ENCODE measurements at places on chromosomes 16 and 17. TPM values are rescaled to one million over a fixed set of nuclear protein-coding genes. Genes with fewer than 3 reads are reported as not detected.

Gene KRTAP4-4
- not detected for total RNA-seq

Gene WSCD1
- 22.0 TPM for total RNA-seq

Gene SLC47A1
- 4.9 TPM for total RNA-seq

Gene MRPL58
- 12.6 TPM for total RNA-seq
